ENCODE measurements at places on chromosomes 1 and 21.

- DNase-seq: no peak
Measured at GRCh38 chr1:147270721-147271120, 28.2 kb downstream of the CHD1L start.

DNA sequence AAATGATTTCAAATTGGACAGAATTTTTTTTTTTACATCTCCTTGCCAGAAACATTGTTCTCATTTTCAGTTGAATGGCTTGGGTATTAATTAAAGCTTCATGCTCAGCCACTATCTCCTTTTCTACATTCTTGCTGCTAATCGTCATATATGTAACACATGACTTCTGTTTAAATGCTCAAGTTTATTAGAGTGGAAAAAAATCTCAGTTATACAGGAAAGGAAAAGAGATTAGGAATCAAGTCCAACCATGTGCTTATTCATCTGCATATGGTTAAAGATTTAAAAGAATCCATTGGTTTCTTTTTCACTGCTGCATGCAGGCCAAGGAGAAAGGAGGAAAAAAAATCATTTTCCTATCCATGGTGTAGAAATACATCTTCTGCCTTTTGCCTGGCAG lies 47.3 kb upstream of the CNN3 start:
- peak; percentile 49 for DNase-seq

DNA sequence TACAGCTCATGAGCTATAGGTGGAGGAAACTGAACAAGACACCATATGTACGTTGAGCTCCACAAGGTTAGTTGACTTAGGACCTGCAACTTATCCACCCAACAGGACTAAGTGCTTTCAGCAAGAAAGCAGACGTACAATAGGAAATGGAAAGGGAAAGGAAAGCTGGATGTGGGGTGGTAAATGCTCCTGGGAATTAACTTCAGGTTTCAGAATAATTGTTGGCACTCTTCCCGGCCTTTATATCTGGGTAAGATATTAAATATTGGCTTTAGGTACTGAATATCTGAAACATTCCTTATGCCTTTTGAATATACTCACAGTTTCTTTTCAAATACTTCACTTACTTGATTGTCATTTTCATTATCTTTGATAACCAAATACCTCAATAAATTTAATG lies 36.3 kb downstream of the GLMN start:
- no peak for DNase-seq

- no peak for DNase-seq
Measured at GRCh38 chr1:169796274-169796810, 1.6 kb upstream of the METTL18 start.

- DNase-seq: no peak
Measured at GRCh38 chr1:2049718-2050431, at the start of gene PRKCZ. TSS of gene PRKCZ (plus strand) at chr1:2050411. CDS start at chr1:2050631, 220 bp downstream.

DNA sequence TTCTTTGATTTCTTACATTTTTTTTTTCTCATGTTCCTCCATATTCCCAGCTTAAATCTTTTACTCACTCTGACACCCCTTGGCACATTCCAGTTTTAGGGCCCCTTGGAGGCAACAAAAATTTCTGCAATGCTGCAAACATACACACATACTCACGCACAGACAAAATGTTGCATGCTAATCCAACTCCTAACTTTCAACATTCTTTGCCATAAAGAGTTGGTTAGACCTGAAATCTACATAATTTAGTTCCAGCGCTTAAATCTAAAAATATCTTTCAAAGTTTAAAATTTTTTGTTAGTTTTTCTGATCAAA lies 103.9 kb downstream of the PTPN14 start:
- DNase-seq: no peak

- DNase-seq: peak; percentile 75
Measured at GRCh38 chr21:35352066-35352770, 303.1 kb upstream of the RUNX1 start.

DNA sequence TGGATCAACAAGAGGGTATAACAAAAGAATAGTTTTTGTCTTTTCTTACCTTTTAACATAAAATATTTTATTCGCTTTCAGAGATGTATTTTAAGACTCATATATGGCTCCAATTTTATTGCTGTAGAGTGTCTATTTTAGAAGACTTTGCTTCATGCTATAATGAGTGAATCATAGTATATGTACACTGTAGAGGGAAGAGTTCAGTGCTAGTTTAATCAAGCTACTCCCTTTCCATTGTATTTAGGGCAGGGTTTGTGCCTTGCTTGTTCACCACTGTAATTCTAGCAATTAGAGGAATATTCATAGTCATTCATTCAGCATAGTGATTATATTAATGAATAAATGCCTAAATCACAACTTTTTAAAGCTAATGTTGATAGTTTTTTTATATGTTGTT lies 78.8 kb downstream of the CEP350 start:
- no peak for DNase-seq

GRCh38 chr1:110555807-110556470 lies 37.0 kb upstream of the KCNA10 start:
- DNase-seq: no peak

GRCh38 chr1:21775550-21775914 lies 7.4 kb downstream of the USP48 start:
- DNase-seq: no peak
